ENCODE measurements at places on chromosomes 5 and 9. TPM values are rescaled to one million over a fixed set of nuclear protein-coding genes. Genes with fewer than 3 reads are reported as not detected.

Gene FOXD1
- polyA plus RNA-seq, result 3.2 TPM

GRCh38 chr5:7186818-7187217 is 209.1 kb upstream of the ADCY2 start:
- no peak for DNase-seq

- DNase-seq, result no peak
Observed at GRCh38 chr5:33379757-33380156, 61.0 kb upstream of the TARS1 start.

- DNase-seq, result no peak
Observed at GRCh38 chr5:56056875-56057274, 62.1 kb upstream of the IL6ST start.

DNA sequence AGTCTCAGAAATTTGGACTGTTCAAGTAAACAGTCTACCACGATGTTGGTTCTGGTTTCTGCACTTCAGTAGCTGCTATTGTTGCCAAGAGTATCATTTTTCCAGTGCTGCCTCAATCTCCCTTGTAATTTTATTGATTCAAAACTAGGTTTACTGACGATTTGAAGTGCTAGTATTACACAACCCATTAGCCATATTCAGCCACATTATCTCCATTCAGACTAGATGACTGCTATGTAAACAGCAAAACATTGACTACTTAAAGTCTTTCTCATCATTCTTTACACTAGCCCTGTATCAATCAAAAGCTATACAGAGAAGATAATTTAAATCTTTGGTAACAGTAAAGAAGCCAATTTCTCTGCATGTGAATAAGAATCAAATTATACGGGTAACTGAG is 102.0 kb upstream of the TSLP start:
- no peak for DNase-seq

DNA sequence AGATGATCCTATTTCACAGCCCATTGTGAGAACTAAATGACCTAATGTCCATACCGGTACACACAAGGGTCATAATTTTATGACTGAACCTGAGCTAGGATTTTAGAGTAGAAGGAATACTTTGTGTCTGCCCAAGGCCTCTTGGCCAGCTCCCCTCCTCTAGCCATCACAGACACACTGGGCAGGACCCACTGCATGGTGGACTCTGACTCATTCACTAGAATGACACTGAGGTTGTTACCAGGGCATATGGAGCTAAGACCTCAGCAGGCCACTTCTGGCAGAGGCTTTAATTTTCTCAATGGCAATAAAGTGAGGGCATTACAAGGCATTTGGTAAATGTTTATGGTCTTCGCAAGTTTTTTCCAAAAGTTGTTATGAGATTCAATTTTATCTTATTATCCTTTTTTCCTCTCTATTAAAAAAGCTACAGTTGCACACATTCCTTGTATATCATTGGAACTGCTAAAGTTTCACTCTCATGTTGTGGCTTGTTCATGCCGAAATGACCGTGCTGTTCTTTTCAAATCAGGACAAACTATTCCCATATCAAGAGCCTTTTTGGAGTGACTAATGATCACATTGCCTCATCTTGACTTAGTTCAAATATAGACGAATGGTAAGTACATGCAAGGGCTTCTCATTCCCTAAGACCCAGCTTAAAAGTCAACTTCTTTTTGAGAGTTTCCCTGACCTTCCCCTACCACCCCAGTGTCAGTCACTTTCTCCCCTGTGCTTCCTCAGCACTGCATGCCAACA is 595.7 kb downstream of the ACTL7B start:
- DNase-seq, result no peak

DNA sequence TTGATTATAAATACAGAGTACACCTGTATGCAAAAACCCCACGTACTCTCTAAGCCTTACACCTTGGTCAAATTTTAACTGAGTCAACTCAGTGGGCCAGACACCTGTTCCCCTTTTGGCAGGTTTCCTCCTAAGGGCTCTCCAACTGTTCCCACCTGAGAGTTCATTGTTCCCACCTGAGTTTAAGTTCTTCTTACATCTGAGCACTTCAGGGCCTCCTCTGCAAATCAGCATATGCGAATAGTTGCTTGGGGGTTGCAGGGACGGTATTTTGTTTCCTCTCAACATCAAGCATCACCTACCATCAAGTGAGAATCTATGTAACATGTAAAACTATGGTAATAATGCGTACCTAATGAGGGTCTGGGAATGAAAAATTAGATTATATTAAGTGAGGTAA is 300.0 kb downstream of the PIK3R1 start:
- no peak for DNase-seq

- peak; percentile 56 for DNase-seq
Observed at GRCh38 chr9:76374783-76375559, 19.3 kb downstream of the RFK start.

GRCh38 chr5:59506285-59506877 is 387.1 kb downstream of the PDE4D start:
- DNase-seq, result no peak

DNA sequence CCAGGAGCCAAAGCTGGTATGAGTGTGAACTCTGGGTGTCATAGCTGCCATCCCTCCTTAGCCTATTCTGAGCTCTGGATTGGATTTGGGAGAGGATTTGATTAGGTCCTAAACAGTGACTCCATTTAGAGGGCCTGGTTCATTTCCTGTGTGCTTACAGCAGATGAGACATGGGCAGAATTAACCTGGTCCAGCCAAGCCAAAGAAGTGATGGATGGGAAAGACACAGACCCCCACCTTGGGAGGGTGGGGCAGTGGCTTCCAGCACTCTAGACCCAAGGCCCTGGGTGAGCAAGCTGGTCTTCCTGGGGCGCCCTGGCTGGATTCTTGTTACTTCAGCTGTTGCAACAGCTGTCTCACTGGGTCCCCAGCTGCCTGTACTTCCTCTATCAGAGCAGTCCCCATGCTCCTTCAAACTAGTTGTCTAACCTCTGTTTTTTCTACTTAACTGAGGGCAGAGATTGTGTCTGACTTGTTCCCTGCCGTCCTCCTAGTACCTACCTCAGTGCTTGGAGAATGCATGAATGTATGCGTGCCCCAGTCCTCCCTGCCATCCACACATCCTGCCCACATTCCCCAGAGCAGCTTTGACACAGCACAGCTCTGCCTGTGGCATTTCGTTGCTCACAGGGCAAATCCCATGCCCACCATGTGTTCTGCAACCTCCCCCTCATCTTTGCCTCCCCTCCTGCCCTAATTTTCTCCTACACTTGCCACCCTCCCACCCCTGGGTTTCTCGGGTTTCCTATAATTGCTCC is 115.9 kb downstream of the RGS3 start:
- DNase-seq, result no peak

- DNase-seq, result no peak
Observed at GRCh38 chr9:125551781-125552180, 155.2 kb downstream of the MAPKAP1 start.

DNA sequence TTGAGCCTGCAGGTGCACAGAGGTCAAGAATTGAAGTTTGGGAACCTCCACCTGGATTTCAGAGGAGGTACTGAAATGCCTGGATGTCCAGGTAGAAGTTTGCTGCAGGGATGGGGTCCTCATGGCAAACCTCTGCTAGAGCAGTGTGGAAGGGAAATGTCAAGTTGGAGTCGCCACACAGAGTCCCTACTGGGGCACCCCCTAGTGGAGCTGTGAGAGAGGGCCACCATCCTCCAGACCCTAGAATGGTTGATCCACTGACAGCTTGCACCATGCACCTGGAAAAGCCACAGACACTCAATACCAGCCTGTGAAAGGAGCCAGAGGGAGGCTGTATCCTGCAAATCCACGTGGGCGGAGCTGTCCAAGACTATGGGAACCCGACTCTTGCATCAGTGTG is 78.0 kb downstream of the GABRA1 start:
- DNase-seq, result no peak

- no peak for DNase-seq
Observed at GRCh38 chr5:10489810-10490426, 48.2 kb downstream of the ROPN1L start.

- no peak for DNase-seq
Observed at GRCh38 chr9:27429436-27429835, 94.7 kb upstream of the IFNK start.

DNA sequence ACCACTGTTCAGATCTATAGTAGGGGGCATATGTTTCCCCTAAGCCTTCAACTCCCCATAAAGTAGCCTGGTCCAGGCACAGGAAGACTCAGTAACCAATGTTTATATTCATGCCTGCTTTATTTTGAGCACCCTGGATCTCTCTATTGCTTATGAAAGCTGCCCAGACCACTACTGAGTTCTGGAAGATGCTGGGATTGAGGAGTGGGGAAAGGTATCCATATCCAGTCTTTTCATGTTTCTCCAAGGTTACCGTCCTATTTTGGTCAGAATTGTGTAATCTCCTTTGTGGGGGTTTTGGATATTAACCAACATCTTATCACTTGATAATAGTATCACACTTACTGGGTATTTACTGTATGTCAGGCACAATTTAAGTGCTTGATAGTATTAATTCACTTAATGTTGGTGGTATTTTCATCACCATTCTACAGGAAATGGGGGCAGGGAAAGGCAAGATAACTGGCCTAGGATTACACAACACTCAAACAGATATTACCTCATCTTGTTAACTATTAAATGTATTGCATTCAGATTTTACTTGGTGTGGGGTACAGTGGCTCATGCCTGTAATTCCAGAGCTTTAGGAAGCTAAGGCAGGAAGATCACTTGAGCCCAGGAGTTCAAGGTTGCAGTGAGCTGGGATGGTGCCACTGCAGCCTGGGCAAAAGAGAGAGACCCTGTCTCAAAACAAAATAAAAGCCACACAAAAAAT is 36.3 kb downstream of the RUSC2 start:
- no peak for DNase-seq

GRCh38 chr5:66207800-66208561 is 63.9 kb downstream of the SREK1 start:
- peak; percentile 44 for DNase-seq

GRCh38 chr5:139733698-139734538 is 61.7 kb upstream of the PSD2 start:
- DNase-seq, result peak; percentile 91

- DNase-seq, result no peak
Observed at GRCh38 chr9:72412483-72413040, 47.6 kb upstream of the ZFAND5 start.

GRCh38 chr5:7396713-7397454 is 946 bp downstream of the ADCY2 start:
- peak; percentile 91 for DNase-seq

DNA sequence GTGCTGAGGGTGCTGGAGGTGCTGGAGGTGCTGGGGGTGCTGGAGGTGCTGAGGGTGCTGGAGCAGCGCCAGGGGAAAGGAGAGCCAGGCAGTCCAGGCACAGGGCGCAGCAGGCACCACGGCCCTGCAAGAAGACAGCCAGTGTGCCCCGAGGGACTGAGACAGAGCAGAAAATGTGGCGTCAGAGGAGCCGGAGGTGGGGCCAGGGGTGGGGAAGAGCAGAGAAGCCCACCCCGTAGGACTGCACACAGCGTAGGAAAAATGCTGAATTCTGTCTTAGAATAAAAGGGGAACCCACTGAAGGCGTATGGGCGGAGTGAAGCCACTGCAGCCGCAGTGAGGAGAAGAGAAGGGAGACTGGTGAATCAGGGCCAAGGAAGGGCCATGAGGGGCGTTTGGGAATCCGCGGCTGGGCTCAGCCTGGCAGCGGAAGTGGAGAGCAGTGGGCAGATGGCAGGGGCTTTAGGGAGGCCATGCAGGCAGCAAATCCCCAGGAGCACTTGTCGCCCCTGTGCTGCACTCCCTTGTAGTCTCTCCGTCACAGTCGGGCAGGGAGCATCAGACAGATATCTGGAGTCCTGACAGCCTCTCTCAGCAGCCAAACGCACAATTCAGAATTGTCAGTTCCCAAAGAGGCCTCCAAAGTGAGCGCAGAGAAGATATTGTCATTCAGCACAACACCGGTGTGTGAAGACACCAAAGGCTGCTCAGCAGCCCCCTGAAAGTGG is 35.9 kb upstream of the LECT2 start:
- DNase-seq, result no peak

GRCh38 chr5:30156156-30156555 is 1037.3 kb upstream of the CDH6 start:
- DNase-seq, result no peak

DNA sequence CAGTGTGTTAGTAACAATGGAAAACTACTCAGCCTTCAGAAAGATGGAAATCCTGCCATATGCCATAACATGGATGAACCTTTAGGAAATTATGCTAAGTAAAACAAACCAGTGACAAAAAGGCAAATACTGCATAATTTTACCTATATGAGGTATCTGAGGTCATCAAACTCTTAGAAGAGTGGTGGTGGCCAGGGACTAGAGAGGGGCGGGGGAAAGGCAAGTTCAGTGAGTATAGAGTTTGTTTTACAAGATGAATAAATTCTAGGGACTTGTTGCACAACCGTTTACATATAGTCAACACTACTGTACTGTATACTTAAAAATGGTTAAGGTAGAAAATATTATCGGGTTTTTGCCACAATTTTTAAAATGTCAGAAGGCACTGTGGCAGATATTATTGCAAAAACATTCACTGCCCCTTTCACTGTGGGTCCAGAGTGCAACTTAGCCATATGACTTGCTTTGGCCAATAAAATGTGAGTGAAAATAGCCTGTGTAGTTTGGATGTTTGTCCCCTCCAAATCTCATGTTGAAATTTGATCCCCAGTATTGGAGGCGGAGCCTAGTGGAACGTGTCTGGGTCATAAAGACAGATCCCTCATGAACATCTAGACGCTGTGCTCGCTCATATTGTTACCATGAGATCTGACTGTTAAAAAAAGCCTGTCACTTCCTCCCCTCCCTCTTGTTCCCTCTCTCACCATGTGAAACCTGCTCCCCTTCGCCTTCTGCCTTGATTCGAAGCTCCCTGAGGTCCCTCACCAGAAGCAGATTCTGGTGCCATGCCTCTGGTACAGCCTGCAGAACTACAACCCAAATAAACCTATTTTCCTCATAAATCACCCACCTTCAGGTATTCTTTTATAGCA is 9.5 kb downstream of the ZNF367 start:
- DNase-seq, result no peak

All from spinal cord (tissue), 10 donors.